ENCODE measurements at places on chromosomes 6 and 20.

DNA sequence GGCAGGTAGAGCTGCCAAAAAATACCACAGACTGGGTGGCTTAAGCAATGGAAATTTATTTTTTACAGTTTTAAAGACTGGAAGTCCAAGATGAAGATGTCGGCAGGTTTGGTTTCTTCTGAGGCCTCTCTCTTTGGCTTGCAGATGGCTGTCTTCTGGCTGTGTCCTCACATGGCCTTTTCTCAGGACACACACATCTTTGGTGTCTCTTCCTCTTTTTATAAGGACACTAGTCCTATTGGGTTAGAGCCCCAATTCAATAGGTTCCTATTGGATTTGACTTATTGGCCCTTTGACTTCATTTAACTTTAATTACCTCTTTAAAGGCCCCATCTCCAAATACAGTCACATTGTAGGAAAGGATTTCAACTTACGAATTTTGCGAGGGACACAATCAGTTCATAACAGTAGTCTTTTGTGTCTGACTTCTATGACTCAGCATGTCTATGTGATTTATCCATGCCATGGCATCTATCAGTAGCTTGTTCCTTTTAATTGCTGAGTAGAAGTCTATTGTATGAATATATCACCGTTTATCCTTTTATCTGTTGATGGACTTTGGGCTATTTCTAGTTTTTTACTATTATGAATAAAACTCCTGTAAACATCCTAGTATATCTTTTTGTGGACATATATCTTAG is 11.0 kb upstream of the TCP11 start:
- no peak for DNase-seq

GRCh38 chr6:15287670-15288375 is 42.0 kb downstream of the JARID2 start:
- no peak for DNase-seq

- DNase-seq: peak; percentile 92
Observed at GRCh38 chr6:45724511-45724910, 291.1 kb downstream of the CLIC5 start.

- DNase-seq: peak; percentile 73
Observed at GRCh38 chr20:14197097-14197496, 140.3 kb downstream of the FLRT3 start.

GRCh38 chr6:126698732-126699240 is 358.9 kb downstream of the CENPW start:
- DNase-seq: no peak

GRCh38 chr6:136333824-136334464 is 44.3 kb upstream of the BCLAF1 start:
- no peak for DNase-seq

DNA sequence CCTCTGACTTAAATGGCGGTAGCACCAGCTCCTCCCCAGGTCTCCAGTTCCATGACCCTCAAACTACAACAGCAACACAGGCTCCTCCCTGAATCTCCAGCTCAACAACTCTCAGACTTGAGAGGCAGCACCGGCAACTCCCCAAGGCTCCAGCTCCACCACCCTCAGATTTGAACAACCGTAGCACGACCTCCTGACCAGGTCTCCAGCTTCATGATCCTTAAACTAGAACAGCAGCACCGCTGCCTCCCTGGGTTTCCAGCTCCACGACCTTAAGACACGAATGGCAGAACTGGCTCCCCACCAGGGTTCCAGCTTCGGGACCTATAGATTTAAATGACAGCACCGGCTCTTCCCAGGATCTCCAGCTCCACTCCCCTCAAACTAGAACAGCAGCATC is 325.8 kb downstream of the PREX1 start:
- DNase-seq: no peak

DNA sequence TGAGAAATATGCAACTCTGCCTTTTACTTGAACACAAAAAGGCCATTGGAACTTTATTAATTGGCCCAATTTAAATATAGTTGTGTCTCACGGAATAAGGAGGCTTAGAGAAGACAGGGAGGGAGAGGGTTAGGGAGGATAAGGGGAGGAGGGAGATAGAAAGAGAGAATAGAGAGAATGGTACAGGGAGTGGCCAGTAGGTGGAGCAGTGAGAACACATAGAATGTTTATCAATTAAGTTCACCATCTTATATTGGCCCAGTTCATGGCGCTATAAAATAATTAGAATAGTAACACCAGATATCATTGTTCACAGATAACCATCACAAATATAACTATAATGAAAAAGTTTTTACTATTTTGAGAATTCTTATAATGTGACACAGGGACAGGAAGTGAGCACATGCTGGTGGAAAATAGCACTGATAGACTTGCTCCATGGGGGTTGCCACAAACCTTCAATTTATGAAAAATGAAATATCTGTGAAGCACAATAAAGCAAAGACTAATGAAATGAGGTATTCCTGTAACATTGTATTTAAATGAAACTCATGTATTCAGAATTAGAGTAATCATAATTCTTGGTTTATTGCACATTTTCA is 374.1 kb upstream of the MANEA start:
- DNase-seq: peak; percentile 34

GRCh38 chr6:21918041-21918440 is 324.5 kb downstream of the SOX4 start:
- no peak for DNase-seq

GRCh38 chr6:37979392-37980221 is 160.1 kb downstream of the ZFAND3 start:
- no peak for DNase-seq

DNA sequence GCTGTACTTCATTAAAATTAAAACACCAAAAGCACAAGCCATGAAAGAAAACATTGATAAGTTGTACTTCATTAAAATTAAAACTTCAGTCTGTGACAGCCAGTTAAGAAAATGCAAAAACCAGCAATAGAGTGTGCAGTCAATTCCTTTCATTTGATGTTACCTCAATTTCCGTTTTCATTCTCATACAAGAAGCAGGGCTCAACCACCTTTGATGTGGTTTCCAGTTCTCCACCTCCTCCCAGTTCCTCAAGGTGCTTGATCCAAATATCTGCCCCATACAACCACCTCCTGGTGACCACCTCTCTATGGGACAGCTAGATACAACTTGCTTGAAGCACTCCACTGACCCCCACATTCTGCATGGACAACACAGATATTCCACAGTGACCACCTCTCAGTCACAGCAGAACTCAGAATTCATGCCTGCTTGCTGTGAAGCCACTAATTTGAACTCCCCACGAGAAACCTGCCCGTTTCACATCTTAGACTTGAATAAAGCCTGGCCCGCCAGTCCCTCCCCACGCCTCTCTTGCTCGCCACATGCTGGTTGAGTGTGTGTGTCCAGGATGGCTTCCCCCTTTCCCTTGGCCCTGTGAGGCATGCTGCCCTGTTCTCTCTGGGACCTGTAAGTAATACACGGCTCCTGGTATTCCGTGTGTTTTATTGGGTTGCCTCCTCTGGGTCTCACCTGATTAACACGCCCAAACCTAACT is 66.1 kb downstream of the FAM50B start:
- no peak for DNase-seq

DNA sequence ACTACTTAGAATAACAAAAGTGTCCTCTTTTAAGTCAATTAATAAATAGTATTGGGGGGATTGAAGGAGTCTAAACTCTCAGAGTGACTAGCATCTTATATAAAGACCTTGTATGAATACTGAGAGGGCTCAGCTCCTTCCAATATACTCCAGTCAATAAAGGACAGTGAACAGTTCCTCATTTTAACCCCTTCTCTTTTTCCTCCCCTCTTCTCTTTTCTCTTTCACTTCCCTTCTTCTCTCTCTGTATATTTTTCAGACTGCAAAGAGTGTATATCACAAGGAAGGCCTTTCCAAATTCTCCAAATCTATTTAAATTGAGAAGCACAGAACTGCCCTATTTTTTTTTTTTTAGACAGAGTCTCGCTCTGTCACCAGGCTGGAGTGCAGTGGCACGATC is 99.5 kb downstream of the CD164 start:
- DNase-seq: no peak

DNA sequence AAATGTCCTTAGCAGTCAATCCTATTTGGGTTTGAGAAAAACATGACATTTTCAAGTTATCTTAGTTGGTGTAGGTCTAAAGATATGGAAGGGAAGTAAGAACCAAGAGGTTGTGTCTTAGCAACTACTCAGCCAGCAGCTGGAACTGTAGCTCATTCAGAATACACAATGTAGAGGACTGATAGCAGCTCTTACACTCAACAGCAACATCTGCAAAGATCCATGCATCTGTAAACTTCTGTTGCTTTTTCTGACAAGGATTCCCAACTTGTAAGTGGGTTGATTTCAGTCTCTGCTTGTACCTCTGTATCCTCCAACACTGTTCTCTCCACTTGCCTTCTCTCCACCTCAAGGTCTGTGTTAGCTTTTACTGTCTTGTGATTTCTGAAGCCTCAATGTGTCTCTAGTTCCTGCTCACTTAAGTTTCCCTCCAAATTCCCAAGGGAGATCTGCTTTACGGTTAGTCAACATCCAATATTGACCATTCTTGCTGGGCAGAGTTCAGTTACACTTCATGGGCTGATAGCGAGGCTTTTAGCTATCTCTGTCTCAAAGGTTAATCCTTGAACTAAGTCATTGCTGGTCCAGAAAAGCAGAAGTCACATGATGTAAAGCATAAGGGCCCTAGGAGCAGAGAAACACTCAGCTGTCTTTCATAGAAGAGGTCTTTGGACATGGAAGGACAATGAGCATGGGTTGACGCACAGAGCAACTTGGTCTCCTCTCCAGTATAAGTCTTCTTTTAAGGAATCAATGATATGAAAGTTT is 71.6 kb upstream of the LGSN start:
- no peak for DNase-seq

- peak; percentile 23 for DNase-seq
Observed at GRCh38 chr20:6562111-6562510, 205.4 kb upstream of the BMP2 start.

- DNase-seq: no peak
Observed at GRCh38 chr6:37491830-37492208, 7.9 kb downstream of the CCDC167 start.

- DNase-seq: no peak
Observed at GRCh38 chr6:43885399-43886066, 115.5 kb downstream of the VEGFA start.

- no peak for DNase-seq
Observed at GRCh38 chr6:166795879-166796278, 160.5 kb downstream of the RNASET2 start.

- DNase-seq: no peak
Observed at GRCh38 chr20:51116765-51117686, 94.1 kb upstream of the KCNG1 start.

- no peak for DNase-seq
Observed at GRCh38 chr6:168619560-168620314, 178.8 kb downstream of the SMOC2 start.

DNA sequence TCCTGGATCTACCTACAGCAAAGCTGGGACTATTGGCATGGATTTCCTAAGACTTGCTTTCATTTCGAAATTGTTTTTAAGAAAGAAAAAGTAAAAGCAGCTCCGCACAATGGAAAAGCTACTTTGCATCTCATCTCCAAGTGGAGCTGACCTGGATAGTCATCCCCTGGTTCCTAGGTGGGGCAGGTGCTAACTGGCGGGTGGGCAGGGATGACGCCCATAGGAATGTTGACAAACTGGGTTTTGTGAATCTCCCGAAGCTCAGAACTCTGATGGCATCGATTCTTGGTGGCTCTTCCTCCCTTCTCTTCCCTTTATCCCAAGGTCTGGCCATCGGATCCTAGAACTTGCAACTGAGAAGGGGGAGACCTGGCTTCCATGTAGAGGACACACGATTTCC is 12.4 kb upstream of the EZR start:
- no peak for DNase-seq

DNA sequence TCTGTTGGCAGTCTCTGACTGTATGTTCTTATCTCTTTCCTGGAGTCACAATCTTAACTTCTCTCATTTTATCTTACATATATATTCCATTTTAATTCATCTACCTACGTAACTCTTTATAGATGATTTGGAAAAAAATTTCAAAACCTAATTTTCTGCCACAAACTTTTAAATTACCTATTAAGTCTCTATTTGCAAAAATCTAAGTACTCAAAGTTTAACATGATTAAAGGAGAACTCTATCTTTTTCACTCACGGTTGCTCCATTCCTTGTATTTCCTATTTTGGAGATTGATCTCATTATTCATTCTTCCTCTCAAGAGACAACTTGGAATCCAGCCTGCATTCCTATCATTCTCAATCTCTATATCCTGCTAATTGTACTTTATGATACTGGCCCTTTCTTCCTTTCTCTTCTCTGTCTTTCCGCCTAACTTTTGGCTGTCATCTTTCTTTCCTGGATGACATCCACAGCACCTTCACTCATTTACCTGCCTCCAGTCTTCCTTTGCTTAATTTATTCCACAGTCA is 1071.1 kb upstream of the CITED2 start:
- peak; percentile 85 for DNase-seq

GRCh38 chr20:54014293-54014926 is 56.0 kb downstream of the BCAS1 start:
- DNase-seq: no peak

DNA sequence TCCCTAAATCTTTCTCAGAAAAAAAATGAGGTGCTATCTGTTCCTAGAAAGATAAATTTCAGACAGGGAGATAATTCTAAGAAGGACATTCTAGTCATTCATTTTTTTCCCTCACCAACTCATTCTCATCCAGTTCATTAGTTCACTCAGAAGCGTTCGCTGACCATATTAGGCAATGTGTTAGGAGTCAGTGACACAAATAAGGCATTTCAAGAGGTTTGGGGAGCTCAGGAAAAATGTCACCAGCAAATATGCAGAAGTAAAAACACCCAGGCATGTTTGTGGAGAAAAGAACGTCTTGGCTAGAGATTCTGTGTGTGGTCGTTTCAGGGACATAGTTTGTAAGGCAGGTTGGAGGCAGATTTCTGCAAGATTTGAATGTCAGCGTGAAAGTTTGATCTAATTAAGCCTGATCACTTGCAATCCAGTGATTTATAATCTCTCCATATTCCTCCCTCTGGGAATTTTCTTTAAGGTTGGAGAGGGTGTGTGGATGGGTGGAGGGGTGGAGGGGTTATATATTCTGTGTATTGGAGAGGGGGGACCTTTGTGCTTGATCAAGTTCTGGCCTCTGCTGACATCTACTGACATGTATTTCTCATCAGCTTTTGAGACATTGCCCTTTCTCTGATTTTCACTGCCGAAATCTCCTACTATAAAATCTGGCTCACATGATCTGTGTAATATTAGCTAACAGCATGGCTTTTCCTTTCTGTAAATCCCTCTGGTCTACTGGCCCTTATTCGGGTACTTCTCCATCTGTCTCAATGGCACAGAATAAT is 3.6 kb downstream of the MYCT1 start:
- no peak for DNase-seq

GRCh38 chr6:84093441-84094435 is 60.2 kb downstream of the MRAP2 start:
- no peak for DNase-seq

- DNase-seq: no peak
Observed at GRCh38 chr20:43188861-43189553, 699 bp downstream of the PTPRT start.

GRCh38 chr20:39547546-39548408 is 585.6 kb downstream of the DHX35 start:
- DNase-seq: no peak

- DNase-seq: no peak
Observed at GRCh38 chr20:36310215-36310981, 4.3 kb downstream of the DLGAP4 start.

GRCh38 chr20:2695206-2695983 is 2.8 kb downstream of the EBF4 start:
- DNase-seq: no peak

GRCh38 chr6:105204331-105204730 is 24.5 kb upstream of the POPDC3 start:
- peak; percentile 67 for DNase-seq
